ENCODE measurements at places on chromosomes 2 and 18.

DNA sequence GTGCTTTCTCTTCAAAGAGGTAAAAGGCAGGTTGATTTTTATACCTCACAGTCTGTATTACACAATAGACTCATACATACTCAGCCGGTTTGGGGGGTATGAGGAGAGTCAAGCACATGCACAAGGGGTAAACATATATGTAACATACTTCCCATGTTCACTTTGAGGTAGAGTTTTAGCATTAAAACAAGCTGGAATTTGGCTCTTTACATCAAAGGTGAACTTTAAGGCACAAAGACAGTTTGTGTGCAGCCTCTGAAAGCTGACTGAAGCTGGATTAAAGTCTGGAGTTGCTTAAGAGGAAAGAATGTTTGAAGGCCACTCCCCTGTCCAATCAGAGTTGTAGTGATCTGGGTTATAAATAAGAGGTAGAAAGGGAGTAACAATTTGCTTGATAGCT is 282.0 kb downstream of the DPP10 start:
- DNase-seq = no peak

DNA sequence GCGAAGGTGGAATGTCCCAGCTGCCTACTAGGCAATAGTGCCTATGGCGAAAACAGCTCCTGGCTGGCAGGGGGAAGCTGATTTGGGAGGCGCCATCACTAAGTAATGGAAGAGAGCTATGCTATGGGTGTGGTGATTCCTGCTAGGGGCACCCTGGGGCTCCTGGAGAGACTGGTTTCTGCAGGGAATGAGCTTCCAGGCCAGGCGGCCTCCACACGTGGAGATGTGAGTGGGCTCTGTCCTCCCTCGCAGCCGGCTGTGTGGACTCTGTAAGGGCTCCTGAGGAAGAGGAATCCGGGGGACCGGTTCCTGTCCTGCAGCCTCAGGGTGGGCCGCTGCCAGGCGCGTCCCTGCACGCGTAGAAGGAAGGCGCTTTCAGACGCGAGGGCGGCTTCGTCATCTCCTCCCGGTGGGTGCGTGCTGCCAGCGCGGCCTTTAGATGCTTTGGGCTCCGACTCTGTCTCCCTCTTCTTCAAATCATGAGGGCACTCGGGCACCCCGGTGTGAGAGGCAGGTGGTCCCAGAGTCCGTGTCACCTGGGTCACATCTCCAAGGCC is 55.5 kb upstream of the ANKRD62 start:
- no peak for DNase-seq

- no peak for DNase-seq
Measured at GRCh38 chr2:133334923-133335322, 233.3 kb downstream of the NCKAP5 start.

- DNase-seq = peak; percentile 71
Measured at GRCh38 chr2:120470041-120470965, 124.4 kb downstream of the INHBB start.

DNA sequence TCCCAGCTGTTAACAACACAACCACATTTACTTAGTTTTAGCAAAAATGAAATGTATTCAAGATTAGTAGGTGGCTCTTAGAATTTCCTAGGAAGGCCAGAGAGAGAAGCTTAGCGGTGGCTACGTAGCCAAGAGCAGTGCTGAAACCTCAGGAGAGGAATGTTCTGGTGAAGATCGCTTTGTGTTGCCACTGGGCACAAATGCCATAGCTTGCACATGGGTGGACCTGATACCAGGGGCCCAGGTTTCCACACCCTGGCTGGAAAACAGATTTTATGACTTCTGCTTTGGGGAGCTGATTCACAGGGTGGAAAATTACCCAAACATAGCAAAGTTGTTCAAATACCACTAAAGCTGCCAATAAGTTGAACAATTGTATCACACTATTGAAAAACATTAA is 43.4 kb downstream of the THUMPD2 start:
- no peak for DNase-seq

DNA sequence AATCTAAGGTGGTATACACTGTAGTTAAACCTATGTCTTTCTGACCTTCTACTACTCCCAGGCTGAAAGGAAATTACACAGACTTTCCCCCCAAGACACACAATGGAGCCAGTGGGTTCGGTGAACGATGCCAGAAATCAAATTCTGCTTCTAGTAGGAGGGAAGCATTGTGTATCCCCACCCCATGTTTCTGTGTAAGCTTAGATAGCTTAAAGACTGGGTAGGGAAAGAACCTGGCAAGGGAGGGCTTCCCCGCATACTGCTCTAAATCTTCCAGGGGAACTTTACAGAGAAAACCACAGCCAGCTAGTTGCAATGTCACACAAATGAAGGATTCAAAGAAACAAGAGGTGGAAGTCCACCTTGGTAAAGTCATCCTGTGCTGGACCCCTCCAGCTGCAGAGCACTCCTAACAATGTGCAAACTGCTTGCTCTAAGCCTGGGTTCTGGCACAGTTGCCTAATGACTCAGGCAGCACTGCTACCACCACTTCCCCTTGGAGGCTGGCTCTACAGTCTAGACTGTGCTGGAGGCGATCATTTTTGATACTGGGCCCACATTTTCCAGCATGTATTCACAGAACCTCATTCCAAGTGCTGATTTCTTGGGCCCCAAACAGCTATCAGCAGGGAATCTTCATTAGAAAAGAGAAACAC is 47.5 kb downstream of the TRIB2 start:
- DNase-seq = peak; percentile 2

GRCh38 chr2:234630801-234631261 is 133.9 kb upstream of the ARL4C start:
- no peak for DNase-seq

GRCh38 chr2:163077241-163077640 is 238.7 kb upstream of the KCNH7 start:
- peak; percentile 65 for DNase-seq

- DNase-seq = peak; percentile 56
Measured at GRCh38 chr18:50009773-50010335, 185.1 kb downstream of the MYO5B start.

DNA sequence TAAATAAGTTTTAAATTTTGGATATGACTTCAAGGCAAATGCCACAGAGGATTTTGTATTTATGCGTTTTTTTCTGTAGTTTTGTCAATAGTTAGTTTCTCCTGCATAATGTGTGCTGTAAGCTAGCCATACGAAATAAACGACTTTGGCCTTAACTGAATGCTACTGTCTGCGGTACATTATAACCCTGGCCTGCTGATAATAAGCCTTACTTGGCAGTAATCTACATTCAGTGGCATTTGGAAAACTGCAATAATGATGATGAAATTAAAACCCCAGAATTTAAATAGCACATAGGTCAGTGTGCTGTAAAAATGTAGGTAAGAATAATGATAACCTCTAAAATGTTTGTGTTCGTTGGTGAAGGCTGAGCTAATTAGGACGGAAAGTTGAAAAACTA is 88.8 kb downstream of the LRP1B start:
- no peak for DNase-seq

GRCh38 chr2:163778045-163778781 is 42.4 kb upstream of the FIGN start:
- no peak for DNase-seq

GRCh38 chr2:12552092-12552491 is 164.6 kb upstream of the TRIB2 start:
- DNase-seq = no peak

DNA sequence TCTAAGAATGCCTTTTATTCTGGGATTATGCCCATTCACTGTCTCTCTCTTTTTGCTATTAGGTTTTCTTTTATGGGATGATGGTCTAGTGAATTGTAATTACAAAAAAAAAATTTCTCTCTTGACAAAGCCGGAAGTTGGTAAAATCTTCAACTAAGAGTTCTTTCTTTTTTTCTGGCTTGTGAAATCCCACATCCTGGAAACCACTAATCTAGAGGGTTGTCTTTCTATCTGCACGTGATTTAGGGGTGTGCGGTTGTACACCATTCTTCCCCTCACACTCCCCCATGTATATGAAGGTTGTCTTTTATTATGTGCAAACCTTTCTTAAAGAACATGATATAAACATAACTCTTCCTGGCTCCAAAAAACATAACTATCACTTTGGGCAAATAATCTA is 52.0 kb downstream of the GATA6 start:
- peak; percentile 45 for DNase-seq

- no peak for DNase-seq
Measured at GRCh38 chr2:241949736-241950412, 80.3 kb downstream of the RTP5 start.
